ENCODE measurements at places on chromosomes 7 and 10.

- DNase-seq = no peak
These were observed 10.7 kb upstream of the FAM13C start for GRCh38 chr10:59373071-59373470.

- DNase-seq = no peak
These were observed 8.4 kb downstream of the CYCS start for GRCh38 chr7:25116621-25117020.

- DNase-seq = no peak
These were observed 114.0 kb downstream of the PTPN20 start for GRCh38 chr10:47025253-47025539.

GRCh38 chr10:9342885-9343570 lies 1288.5 kb downstream of the GATA3 start:
- DNase-seq = no peak

DNA sequence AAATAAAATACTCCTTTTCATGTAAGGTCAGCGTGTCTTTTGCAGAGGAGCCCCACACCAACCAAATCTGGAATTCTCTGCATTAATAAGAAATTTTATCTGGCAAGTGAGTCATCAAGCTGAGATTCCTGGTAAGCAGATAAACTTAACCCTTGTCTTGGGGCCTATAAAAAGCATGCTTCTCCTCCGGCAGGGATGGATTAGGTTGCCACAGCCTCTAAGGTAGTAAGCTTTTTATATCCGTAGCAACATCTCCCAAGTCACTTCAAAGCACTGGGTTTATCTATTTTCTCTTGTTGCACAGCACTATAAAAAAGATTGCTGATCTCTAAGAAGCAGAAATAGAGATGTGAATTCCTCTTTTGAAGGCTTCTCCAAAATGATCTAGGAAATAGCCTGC lies 202.8 kb upstream of the NOBOX start:
- DNase-seq = no peak
